ENCODE measurements at places on chromosomes 2 and 18.

- peak; percentile 60 for DNase-seq
Measured at GRCh38 chr2:108612153-108612513, 77.9 kb downstream of the LIMS1 start.

DNA sequence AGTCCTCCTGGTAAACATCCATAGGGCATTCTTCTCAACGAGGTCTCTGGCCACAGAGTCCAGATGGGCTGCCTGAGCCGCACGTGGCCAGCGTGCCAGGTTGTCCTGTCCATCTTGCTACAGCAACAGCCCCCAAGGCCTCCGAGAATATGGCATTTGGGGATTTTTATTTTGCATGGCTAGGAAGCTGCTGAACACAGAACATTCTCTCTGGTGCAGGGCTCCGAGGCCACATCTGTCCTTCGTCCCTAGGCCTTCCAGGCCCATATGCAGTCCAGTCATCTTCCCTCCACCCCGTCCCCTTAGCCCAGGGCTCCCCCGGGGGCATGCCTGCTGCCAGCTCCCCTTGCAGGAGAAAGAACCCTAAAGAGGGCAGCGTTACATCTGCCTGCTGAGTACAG is 2.3 kb downstream of the HDAC4 start:
- no peak for DNase-seq

GRCh38 chr2:200592406-200593075 is 6.7 kb downstream of the AOX1 start:
- DNase-seq = no peak

- no peak for DNase-seq
Measured at GRCh38 chr2:45156605-45157004, 147.4 kb upstream of the SIX2 start.

- no peak for DNase-seq
Measured at GRCh38 chr2:117854610-117855009, 40.1 kb downstream of the DDX18 start.

- no peak for DNase-seq
Measured at GRCh38 chr18:49486134-49486533, 900 bp downstream of the C18orf32 start.

- DNase-seq = peak; percentile 46
Measured at GRCh38 chr2:239289545-239289944, 111.3 kb downstream of the HDAC4 start.

- no peak for DNase-seq
Measured at GRCh38 chr2:198211706-198212105, 407.3 kb downstream of the PLCL1 start.

DNA sequence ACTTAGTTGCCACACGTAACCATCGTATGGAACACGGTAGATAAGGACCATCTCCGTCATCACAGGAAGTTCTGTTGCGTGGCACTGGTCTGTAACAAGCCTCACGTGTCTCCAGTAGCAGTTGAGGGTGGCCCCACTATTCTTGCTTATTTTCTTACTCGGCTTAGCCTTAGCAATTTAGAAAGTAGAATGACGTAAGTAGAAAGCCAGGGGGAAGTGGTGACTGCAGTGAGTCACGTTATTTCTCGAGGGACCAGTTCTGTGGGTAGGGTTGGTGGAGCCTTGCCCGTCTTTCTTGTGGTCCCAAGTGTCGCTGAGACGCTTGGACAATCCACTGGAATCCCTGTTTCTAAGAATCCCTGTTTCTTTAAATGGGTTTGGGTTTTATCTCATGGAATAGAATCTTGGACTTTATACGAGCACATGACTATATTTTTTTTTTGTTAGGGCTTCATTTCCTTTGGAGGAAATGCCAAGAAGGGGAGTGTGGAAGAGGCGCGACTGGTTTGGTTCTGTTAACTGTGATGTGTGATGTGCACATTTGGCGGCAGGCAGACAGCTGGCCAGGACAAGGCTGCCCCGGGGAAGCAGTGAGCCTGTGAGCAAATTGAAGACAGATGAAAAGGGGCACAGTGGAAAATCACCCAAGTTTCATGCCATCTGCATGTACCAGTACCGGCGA is 96.2 kb downstream of the CABLES1 start:
- DNase-seq = peak; percentile 85

All from activated T-cell treated with anti-CD3 and anti-CD28 coated beads, Interleukin-2, amount 50 U/mL, for 72 hours (primary cell).